CD8-positive, alpha-beta memory T cell (primary cell): ENCODE measurements at places on chromosomes 11 and 22. TPM values are rescaled to one million over a fixed set of nuclear protein-coding genes. Genes with fewer than 3 reads are reported as not detected.

- no peak for DNase-seq
Observed at GRCh38 chr22:45852826-45853225, 124.1 kb downstream of the WNT7B start.

DNA sequence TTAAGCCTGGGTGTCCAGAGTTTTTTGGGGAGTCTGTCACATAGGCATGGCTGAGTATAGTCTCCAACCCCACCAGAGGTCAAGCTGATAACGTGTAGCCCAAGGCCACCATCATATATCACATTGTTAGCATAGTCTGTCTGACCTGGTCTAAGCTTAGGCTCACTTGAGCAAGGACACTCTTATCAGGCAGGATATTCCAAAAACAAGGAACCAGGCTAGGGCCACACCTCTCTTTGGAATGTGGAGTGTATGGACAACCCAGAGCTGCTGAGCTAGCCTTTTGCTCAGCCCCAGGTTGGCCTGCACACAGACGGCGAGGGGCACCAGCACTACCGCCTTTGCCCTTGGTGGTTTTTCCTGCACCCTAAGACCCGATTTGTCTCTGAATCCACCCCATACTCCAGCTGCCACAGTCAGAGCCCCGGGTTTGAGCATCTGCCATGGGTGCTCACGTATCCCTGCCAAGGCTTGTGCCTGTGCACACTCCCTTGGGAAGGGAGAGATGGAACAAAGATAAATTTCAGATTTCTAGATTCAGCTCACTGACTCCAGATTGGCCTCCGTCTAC, 7.2 kb downstream of the SNAP29 start:
- no peak for DNase-seq

DNA sequence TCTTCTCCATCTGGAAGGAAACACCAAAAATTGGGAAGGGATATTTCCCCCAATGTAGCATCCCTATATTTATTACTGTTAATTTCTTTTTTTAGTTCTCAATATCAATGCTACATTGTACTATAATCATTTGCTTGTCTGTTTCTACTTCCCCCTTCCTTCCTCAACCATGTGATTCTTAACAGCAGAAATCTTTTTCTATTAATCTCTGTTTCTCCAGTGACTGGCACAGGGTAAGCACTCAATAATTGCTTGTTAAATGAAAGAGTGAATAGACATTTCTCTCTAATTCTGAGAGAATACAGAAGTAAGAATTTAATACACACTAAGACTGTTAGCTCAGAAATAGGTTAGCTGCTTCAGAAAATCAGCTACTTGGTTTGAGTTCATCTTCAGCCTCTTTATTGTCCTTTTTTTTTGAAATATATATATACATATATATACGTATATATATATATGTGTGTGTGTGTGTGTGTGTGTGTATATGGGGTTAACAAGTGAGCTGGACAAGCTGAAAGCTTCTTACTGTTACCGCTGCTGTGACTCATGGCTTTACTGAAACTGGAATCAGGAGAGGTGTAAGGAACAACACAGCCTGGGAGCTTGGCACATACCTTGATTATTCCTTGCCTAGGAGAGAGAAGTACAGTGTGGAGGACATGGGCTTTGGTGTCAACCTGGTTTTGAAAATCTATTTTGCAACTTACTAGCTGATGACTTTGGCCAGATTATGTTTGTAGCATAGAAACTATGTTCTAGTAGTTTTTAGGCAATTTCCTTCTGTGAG, 26.2 kb upstream of the PDE3B start:
- DNase-seq, result no peak

The VSIG2 gene
- total RNA-seq, result 0.40 TPM
